ENCODE measurements at places on chromosomes 12 and 14.
A peak's percentile ranks its signal among the peaks of the same experiment; 100 is the strongest.

DNA sequence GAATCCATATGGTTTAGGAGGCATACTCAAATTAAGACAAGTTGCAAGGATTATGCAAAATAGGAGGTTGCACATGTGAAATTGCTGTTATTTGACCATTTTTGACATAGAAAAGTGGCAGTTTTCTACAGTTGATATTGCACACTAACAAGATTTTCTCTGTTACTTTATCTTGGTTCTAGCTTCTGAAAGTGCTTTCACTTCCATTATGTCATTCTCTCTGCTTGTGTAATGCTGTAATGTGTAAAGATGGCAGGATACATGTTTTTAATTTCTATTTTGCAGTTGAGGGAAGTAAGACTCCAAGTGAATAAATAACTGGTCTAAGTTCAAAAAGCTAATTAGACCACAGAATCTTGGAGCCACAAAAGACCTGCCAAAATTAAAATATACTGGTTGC, 60.6 kb downstream of the MYRFL start:
- no peak for DNase-seq

- DNase-seq = peak; percentile 27
Observed at GRCh38 chr12:66900616-66901015, 221.7 kb upstream of the GRIP1 start.

DNA sequence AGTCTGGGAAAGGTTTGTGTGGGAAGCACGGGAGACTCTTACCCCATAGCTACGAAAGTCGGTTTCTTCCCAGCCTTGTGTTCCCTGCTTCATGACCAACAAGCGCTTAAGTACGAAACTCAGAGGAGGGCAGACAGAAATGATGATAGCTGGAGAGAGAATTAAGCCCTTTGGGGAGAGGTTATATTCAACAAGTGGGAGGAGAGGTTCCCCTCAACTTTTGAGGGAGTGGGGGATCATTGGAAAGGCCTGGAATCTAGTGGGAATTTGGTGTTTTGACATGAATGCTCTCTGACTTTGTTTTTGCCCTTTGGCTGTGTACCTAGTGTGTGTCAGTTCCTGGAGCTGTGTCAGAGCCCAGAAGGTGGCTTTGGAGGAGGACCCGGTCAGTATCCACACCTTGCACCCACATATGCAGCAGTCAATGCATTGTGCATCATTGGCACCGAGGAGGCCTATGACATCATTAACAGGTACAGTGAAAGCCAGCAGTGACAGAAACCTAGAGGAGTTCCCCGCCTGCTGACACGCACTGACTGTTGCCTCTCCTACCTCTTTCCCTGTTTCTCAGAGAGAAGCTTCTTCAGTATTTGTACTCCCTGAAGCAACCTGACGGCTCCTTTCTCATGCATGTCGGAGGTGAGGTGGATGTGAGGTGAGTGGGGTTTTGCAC, 40.6 kb downstream of the FNTB start:
- DNase-seq = no peak

DNA sequence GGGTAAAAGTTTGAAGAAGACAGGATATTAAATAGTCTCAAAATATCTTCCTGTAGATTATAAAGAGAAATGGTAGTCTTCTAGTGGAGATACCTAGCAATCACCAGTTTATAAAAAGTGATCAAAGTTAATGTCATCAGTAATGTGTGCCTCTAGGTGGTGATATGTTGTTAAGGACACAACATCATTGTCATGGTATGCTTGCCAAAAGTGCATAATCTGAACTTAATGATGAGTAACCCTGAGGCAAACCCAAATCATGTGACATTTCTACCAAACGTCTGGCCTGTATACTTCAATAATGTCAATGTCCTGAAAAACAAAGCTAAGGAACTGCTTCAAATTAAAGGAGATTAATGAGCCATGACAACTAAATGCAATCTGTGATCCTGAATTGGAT, 214.7 kb downstream of the PHLDA1 start:
- peak; percentile 70 for DNase-seq

GRCh38 chr12:121522971-121523370, 57.9 kb downstream of the KDM2B start:
- no peak for DNase-seq

GRCh38 chr12:100485983-100486382, 12.3 kb downstream of the NR1H4 start:
- DNase-seq = no peak

DNA sequence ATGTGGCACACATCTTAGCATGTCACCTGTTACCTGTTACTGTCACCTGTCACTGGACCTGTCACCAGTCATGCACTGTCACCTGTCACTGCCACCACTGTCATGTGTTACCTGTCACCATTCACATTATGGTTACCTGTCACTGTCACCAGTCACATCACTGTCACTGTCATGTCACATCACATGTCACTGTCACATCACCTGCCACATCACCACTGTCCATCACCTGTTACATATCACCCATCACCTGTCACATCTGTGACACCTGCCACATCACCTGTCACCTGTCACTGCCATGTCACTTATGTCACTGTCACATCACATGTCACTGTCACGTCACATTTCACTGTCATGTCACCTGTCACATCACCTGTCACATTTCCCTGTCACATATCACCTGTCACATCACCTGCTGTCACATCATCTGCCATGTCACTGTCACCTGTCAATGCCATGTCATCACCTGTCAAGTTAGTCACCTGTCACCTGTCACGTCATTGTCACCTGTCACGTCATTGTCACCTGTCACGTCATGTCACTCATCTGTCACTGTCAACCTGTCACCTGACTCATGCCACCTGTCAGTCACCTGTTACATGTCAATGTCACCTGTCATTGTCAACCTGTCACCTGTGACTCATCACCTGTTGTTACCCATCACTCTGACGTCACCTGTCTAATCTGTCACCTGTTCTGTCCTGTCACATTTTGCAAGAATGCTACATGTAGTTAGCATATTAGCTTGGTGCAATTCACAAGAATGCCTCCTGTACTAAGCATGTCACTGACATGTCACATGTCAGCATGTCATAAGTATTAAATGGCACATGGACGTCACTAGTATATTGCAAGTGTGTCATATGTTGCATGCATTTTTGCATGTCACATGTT, 29.0 kb upstream of the TESC start:
- no peak for DNase-seq

DNA sequence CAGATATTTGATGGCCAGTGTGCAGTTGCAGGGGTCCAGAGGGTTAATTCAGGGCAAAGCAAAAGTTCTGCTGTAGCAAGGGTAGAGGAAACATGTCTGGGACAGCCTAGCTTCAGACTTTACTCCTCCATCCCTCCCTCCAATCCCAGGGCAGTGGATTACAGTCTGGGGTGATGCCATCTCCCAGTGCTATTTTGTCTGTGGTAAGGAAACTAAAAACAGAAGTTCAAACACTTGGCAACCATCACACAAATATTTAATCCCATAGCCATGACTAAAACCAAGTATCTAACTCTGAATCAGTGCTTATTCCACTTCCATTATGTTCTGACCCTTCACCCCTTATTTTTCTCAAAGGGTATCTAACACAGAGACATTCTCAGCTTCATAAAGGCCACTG, 61.8 kb downstream of the PIK3C2G start:
- no peak for DNase-seq

GRCh38 chr12:56724701-56724971, 463 bp downstream of the NACA start:
- no peak for DNase-seq

DNA sequence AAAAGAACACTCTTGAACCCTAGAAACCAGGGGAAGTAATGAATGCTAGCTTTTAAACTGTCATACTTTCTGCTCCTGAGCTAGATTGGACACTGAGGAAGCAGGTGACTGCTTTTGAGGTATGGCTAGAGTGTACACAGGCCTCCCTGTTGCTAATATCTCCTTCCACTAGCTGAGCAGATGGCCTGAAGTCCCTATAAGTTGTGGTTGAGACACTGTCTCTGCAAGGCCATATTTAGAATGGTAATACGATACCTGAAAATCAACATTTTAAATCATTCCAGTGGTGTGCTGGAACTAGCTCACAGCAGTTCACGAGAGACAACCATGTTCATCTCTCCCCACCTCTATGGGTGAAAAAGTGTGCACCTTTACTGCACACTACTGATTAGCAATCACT, 46.4 kb upstream of the BMP4 start:
- peak; percentile 16 for DNase-seq

DNA sequence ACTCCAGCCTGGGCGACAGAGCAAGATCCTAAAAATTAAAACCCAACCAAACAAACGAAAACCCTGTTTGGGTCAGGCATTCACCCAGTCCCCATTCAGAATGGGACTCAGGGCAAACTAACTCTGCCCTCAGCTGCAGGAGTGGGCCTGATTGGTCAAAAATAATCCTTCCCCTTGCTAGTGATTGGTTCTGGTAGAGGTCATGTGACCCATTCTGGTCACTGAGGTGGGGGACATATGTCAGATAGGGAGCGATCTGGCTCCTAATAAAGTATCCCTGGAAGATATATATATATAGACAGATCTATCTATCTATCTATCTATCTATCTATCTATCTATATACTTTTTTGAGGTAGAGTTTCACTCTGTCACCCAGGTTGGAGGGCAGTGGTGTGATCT, 29.5 kb upstream of the MED13L start:
- no peak for DNase-seq

DNA sequence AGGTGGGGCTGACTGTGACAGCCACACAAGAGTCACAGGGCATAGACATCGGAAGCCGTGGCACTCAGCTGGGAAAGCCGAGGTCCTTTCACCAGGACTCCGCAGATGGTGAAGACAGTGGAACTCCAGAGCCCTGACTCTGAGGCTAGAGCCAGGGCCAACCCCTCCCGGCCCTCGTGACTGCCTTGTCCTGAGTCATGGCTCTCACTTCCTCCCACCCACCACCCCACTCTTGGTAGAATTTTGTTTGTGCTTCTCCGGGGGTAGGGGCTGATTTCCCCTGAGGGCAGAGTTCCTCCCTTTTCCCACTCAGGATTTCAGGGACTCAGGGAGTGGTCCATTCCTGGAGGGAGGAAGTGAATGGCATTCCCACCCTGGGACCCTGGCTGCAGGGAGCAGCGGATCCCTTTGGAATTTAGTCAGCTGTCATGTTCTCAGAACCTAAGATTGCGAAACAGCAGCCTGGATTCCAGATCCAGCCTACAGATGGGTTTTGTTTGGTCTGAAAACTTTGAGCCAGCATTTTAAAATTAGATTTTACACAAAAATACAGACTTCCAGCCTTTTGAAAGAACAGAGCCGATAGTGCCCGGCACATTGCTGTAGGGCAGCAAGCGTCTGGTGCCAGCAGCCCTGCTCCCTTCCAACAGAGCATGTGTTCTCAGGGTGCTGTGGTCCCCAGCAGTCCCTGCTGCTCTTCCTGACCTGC, 50.7 kb downstream of the TPCN1 start:
- DNase-seq = peak; percentile 51

- DNase-seq = no peak
Observed at GRCh38 chr14:102508774-102509745, 516 bp downstream of the ANKRD9 start.

DNA sequence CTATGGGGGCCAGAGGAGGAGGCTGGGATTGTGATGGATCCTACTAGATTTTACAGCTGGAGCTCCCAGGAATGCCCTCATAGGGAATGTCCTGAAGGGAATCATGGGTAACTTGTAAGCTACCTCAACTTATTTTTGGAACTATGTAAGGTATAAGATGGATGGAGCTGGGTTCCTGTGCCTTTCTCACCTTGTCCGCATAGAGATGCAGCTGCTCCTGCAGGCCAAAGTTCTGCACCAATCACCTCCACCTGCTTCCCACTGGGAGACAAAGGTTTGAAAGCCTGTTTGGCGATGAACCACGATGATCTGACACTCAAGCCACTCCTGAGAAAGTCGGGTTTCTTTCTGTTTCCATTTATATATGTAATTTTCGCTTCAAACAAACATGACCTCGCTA, 648 bp upstream of the AKAP5 start:
- DNase-seq = no peak

- DNase-seq = no peak
Observed at GRCh38 chr12:58171914-58172313, 230.5 kb downstream of the ATP23 start.

- peak; percentile 32 for DNase-seq
Observed at GRCh38 chr12:66663611-66664010, 15.3 kb downstream of the GRIP1 start.

- DNase-seq = no peak
Observed at GRCh38 chr14:105255021-105255507, 6.7 kb downstream of the BTBD6 start.

GRCh38 chr14:75232191-75232590, 46.4 kb upstream of the FOS start:
- no peak for DNase-seq

DNA sequence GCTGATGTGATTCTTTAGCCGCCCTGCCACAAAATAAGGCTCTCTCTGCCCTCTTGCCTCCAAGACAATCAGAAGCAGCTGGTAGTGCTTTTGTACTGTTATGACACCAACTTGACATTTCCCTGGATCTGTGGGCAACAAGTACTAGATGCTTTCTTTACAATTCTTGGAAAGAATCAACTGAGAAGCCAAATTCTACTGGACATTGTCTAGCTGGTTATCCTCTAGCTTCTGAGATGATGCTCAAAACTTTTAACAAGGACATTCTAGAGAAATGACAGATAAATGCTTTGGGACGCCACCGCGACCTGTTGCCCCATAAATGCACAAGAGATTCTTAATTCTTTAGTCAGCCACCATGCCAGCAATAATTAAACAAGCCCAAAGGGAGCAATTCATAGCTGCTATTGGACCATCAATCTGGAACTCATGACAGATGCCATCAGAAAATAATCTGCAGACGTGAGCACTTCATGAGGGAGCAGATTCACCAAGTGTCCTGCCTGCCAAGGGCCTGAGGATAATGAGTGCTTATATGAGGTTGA, 22.8 kb downstream of the FMNL3 start:
- no peak for DNase-seq

GRCh38 chr14:23401291-23401690, 6.8 kb downstream of the MYH6 start:
- no peak for DNase-seq

DNA sequence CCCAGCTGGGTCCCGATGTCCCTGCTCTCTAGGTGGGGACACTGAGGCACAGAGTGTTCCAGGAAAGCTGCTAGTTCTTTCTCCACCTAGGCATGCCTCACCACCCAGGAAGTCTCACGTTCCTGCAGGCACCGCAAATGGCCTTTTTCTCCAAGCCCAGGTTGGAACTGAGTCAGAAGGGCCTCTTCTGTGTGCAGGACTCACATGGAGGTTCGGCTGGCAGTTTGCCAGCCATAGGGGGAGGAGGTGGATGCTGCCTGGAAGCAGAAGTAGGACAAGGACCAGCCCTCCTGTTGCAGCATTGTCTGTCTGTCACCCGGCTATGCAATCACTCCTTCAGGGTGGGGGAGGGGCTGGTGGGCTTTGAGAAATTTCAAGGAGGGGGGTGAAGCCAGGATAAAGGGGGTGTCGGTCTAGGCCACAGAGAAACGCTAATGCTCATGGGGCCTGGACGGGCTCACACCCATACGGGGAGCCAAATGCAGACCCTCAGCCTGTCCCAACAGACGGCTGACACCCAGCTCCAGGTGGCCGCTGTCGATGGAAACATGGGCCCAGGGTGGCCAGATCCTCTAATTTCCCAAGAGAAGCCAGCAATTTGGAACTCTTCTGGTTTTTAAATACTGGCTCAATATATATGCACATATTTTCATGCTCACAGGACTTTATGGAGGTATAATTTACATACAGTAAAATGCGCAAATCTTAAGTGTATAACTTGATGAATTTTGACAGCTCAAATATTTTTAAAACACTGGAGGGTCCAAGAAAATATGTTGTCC, 120.5 kb downstream of the PHETA1 start:
- DNase-seq = peak; percentile 27

Data from NCI-H446 (cell line).